ENCODE measurements at places on chromosomes 6 and 20.

DNA sequence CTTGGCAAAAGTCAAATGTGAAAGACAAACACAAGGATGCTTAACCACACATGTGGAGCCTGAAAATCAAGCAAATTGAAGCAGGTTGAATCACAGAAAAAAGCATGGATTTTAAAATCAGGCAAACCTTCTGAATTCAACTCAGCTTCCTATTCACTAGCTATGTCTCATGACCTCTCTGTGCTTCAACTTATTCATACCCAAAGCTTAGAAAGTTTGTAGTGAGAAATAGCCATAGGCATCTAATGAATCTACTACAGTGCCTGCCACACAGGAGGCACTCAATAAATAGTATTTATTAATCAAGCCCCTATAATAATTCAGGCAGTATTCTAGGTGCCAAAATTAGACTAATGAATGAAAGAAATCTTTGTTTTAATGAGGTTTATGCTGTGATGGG lies 112.2 kb upstream of the TNFAIP3 start:
- no peaks in the 10 kb centered on the region for H3K36me3 ChIP-seq
- H3K27me3 ChIP-seq = no peaks in the 10 kb centered on the region
- H3K27ac ChIP-seq = no peak overlapping the region
- no peak for DNase-seq

DNA sequence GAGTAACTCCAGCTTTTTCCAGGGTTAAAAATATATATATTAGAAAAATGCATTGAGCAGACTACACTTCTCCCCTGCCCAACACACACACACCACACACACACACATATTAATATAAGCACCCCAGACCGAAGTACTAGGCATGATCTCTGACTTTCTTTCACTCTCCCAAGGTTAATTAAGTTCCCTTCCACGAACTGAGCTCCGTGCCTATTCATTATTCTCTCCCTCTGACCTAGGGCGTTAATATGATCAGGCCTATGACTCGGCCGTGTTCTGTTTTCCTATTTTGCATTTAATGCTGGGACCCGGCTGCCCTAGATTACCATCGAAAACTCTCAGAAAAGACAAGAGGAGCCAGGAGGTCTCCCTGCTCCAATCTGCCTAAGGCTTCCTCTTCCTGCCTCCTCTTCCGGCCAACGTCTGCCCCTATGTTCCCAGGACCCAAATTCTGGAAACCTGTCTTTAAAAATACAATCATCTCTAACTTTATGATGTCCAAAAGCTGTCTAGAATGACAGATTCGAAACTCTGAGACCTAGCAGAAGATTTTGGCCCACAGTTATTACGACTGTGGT lies 6.1 kb upstream of the POU3F2 start:
- H3K27ac ChIP-seq = no peak overlapping the region
- no peak for DNase-seq
- peaks cover 36% of the 10 kb centered on the region for H3K4me1 ChIP-seq
- no peaks in the 10 kb centered on the region for H3K36me3 ChIP-seq
- peaks cover 95% of the 10 kb centered on the region for H3K27me3 ChIP-seq

DNA sequence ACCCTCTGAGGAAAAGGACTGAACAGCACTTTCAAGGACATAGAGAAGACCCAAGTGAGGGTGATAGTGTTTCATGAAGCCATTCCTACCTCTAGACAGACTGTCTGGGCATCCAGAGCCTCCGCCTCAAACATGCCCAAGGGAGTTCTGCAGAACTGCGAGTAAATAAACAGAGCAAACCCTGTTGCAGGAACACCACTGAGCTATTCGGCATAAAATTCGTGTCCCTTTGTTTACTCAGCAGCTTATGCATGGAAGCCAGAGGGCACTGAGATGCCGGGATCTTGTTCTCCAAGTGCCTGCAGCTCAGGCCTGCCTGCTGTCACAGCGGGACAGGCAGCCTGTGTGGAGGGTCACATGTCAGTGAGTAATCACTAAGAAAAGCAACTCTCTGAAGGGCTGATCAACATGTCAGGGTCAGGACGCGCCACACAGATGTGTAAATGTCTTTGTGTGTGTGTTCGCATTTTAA lies 164.9 kb upstream of the HEY2 start:
- no peak overlapping the region for H3K4me3 ChIP-seq
- peak overlapping the region; percentile 11 for H3K27ac ChIP-seq
- no peaks in the 10 kb centered on the region for H3K36me3 ChIP-seq
- peaks cover 9% of the 10 kb centered on the region for H3K4me1 ChIP-seq

GRCh38 chr20:31706607-31707257 lies 15.9 kb downstream of the BCL2L1 start:
- H3K27ac ChIP-seq = peak overlapping the region; percentile 94
- no peak overlapping the region for H3K4me3 ChIP-seq
- peak; percentile 49 for DNase-seq
- peaks cover 75% of the 10 kb centered on the region for H3K36me3 ChIP-seq
- peaks cover 43% of the 10 kb centered on the region for H3K4me1 ChIP-seq

DNA sequence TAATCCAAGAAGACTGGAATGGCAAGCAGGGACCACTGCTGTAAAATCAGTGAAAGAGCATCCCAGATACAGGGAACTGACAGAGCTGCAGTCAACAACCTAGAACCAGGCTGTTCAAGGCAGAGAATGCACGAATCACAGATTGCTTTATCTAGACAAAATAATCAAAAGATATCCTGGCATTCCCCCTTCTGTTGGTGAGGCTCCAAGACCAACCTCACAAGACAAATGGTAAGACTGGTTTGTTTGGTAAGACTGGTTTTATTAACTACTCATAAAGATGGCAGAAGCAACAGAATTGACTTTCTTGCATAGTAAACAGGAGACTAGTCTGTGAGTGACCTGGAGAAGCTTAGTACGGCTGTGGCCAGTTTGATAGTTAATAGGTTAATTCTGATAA lies 88.8 kb upstream of the AHI1 start:
- no peak overlapping the region for H3K27ac ChIP-seq
- H3K27me3 ChIP-seq = no peaks in the 10 kb centered on the region
- H3K4me1 ChIP-seq = no peaks in the 10 kb centered on the region
- H3K4me3 ChIP-seq = no peak overlapping the region
- no peaks in the 10 kb centered on the region for H3K36me3 ChIP-seq

GRCh38 chr6:109897561-109898080 lies 80.5 kb upstream of the GPR6 start:
- DNase-seq = no peak
- H3K4me3 ChIP-seq = no peak overlapping the region
- H3K27ac ChIP-seq = no peak overlapping the region
- H3K36me3 ChIP-seq = no peaks in the 10 kb centered on the region

- no peak overlapping the region for H3K27ac ChIP-seq
Observed at GRCh38 chr20:54218470-54218869, 10.6 kb downstream of the PFDN4 start.

DNA sequence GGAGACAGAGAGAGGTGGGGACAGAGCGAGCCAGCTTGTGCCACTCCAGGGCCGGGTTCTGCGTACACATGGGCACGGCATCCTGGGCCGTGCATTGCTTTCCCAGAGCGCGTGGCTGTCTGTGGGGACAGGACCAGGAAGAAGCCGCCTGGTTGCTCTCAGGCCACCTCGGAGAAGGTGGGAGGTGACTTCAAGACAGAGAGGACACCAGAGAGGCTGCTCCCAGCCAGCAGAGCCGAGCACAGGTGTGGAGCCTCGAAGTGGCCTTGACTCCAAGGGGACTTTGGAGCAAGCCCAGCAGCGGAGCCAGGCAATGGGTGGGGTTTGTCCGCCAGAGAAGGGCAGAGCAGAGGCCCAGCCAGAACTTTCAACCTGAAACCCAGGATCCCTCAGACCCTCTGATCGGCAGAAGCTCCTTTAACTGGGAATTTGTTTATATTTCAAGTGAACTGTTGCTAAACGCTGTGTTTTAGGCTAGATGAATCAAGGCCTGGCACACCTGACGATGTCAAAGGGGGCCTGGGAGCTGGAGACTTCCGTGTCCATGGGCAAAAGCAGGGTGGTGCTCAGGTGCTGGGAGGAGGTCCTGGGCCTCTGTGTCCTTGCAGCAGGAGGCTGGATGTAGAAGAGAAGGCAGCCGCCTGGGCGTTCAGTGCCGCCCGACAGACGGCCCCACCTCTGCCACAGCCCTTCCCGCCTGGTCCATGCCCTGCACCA lies 262.1 kb downstream of the DLL1 start:
- DNase-seq = no peak
- no peaks in the 10 kb centered on the region for H3K27me3 ChIP-seq
- H3K4me1 ChIP-seq = no peaks in the 10 kb centered on the region
- H3K4me3 ChIP-seq = no peak overlapping the region
- H3K27ac ChIP-seq = no peak overlapping the region

DNA sequence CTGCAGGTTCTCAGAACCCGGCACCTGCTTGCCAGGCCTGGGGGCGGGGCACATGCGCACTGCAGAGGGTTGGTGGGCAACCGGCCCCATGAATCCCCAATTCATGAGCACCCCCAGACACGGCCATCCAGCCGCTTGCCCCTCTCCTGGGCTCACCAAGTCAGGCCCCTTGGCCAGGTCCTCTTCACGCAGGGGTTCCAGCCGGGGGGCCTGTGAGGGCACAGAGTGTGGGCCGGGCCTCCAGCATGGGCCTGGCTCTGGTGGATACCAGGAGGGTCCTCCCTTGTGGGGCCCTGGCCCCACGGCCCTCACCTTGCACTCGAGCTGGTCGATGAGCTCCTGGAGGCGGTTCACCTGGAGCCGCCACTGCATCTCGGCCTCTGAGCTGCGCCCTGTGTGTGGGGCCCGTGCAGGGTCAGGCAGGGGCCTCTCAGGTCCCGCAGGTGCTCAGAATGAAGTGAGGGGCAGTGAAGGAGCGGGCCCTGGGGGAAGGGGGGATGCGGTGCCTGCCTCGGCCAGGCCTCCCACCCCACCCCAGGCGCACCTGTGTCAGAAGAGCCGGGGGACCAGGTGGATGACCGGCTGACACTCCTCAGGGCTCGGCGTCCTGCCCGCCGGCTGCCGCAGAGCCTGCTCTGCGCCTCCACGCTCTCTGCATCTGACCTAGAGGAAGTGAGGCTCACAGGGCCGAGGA lies 2.6 kb upstream of the C20orf144 start:
- H3K36me3 ChIP-seq = peaks cover 15% of the 10 kb centered on the region
- no peak overlapping the region for H3K27ac ChIP-seq
- H3K4me3 ChIP-seq = no peak overlapping the region
- no peak for DNase-seq
- H3K27me3 ChIP-seq = no peaks in the 10 kb centered on the region
- peaks cover 26% of the 10 kb centered on the region for H3K4me1 ChIP-seq

DNA sequence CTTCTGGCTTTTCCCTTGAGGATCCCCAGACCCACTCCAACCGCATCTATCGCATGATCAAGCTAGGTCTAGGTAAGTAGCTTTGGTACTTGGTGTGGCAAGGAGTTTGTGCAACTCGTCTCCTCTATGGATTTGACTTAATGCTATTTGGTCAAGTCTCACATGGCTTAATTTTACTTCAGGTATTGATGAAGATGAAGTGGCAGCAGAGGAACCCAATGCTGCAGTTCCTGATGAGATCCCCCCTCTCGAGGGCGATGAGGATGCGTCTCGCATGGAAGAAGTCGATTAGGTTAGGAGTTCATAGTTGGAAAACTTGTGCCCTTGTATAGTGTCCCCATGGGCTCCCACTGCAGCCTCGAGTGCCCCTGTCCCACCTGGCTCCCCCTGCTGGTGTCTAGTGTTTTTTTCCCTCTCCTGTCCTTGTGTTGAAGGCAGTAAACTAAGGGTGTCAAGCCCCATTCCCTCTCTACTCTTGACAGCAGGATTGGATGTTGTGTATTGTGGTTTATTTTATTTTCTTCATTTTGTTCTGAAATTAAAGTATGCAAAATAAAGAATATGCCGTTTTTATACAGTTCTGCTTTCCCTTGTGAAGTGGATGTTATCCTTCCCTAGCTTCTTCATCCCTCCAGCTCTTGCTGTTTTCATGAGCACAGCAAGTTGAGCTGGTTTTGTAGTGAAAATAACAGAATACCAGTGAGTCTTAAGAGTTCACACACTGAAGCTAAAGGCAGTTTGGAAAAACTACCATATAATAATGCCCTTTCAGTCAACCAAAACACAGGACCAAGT lies 3.8 kb downstream of the SLC35B2 start:
- DNase-seq = peak; percentile 62
- H3K4me3 ChIP-seq = no peak overlapping the region
- H3K27me3 ChIP-seq = no peaks in the 10 kb centered on the region
- H3K36me3 ChIP-seq = peaks cover 79% of the 10 kb centered on the region

DNA sequence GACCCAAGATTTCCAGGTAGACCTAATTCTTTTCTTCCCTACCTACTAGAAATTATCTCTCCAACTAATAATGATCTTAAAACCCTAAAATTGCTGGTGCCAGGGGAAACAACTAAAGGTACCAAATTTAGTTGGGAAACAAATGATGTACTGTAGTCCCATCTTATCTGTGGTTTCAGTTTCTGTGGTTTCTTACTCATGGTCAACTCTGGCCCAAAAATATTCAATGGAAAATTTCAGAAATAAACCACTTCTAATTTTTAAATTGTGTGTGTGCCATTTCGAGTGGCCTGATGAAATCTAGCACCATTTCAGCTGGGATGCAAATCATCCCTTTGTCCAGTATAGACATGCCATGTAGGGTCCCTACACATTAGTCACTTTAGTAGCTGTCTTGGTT lies 475.2 kb upstream of the EPHA7 start:
- H3K36me3 ChIP-seq = no peaks in the 10 kb centered on the region
- H3K4me3 ChIP-seq = no peak overlapping the region
- DNase-seq = peak; percentile 1
- H3K27me3 ChIP-seq = no peaks in the 10 kb centered on the region

- H3K4me3 ChIP-seq = peak overlapping the region; percentile 81
- peak overlapping the region; percentile 88 for H3K27ac ChIP-seq
- peaks cover 13% of the 10 kb centered on the region for H3K4me1 ChIP-seq
- no peaks in the 10 kb centered on the region for H3K27me3 ChIP-seq
- DNase-seq = peak; percentile 18
- no peaks in the 10 kb centered on the region for H3K36me3 ChIP-seq
Observed at GRCh38 chr6:27889628-27890444, 22.4 kb downstream of the OR2B2 start.

- peaks cover 7% of the 10 kb centered on the region for H3K4me1 ChIP-seq
- no peaks in the 10 kb centered on the region for H3K27me3 ChIP-seq
- H3K27ac ChIP-seq = no peak overlapping the region
- H3K36me3 ChIP-seq = no peaks in the 10 kb centered on the region
- no peak for DNase-seq
- H3K4me3 ChIP-seq = no peak overlapping the region
Observed at GRCh38 chr6:146593986-146594385, 4.8 kb upstream of the ADGB start.

DNA sequence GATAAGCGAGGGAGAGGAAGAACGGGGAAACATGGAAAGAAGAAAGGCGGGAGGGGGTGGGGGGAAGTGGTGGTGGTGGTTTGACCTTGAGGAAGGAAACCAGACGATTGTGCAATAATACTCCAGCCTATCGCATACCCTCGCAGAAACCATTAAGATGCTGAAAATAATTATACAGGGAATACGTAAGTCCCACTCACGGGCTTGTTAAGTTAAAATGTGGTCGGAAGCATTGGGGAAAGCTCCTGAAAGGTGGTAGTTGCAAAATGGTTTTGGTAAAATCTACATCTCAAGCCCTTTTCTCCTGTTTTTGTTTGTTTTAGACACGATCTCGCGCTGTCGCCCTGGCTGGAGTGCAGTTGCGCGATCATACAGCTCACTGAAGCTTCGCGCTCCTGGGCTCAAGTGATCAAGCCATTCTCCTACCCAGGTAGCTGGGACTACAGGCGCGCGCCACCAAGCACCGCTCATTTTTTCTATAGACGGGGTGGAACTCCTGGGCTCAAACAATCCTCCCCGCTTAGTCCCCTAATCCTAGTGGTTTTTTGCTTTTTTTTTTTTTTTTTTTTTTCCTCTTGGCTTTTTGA lies 128.9 kb upstream of the ZNF184 start:
- peaks cover 5% of the 10 kb centered on the region for H3K4me1 ChIP-seq
- DNase-seq = peak; percentile 28
- no peak overlapping the region for H3K27ac ChIP-seq
